ENCODE measurements at places on chromosomes 11 and 22. TPM values are rescaled to one million over a fixed set of nuclear protein-coding genes. Genes with fewer than 3 reads are reported as not detected.

GRCh38 chr11:33539751-33540150 is 160.9 kb downstream of the C11orf91 start:
- peaks cover 7% of the 10 kb centered on the region for H3K4me1 ChIP-seq
- no peak overlapping the region for H3K27ac ChIP-seq
- DNase-seq = no peak

MUC5AC gene
- total RNA-seq = not detected

GRCh38 chr22:37661160-37661924 is 2.8 kb downstream of the PDXP start:
- peak overlapping the region; percentile 28 for H3K4me3 ChIP-seq
- peaks cover 24% of the 10 kb centered on the region for H3K36me3 ChIP-seq
- H3K27ac ChIP-seq = peak overlapping the region; percentile 73
- H3K4me1 ChIP-seq = peaks cover 43% of the 10 kb centered on the region

DNA sequence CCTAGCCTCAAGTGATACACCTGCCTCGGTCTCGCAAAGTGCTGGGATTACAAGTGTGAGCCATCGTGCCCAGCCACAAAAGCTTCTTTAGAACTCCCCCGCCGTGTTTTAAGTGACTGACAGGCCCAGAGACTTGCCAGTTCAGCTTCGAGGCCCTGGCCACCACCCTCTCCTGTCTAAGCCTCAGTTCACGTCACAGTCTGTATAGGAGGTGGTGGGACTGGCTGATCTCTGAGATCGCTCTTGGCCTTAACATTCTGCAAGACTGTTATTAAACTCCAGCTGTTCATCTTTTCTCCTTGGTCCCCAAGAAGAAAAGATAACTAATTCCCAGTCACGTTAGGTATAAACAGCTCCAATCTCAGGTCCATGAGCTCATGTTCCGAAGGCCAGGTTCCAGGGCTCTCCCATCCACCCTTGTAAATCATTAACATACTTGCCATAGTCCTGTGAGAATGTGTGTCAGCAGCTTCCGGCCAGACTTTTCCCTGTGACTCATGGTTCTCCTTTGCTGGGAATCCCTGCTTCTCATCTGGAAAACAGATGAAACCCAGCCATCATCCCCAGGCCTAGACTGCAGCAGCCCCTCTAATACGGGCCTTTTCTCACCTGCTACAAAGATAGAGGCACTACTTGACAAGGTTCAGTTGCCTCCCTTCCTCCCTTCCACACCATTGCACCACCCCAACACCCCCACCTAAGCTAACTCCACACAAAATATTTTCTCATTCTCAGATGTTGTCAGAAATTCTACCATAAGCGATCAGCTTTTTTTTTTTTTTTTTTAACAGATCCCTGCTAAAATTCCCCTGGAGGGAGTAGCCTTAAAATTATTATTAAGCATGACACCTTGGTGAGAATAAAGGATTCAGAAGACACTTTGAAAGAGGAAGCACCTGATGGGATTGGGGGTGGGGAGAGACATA is 5.6 kb upstream of the KIAA0930 start:
- DNase-seq = no peak
- H3K4me1 ChIP-seq = peaks cover 61% of the 10 kb centered on the region
- peak overlapping the region; percentile 83 for H3K27ac ChIP-seq
- no peaks in the 10 kb centered on the region for H3K27me3 ChIP-seq
- H3K36me3 ChIP-seq = no peaks in the 10 kb centered on the region
- H3K4me3 ChIP-seq = peak overlapping the region; percentile 0

SEPTIN5 gene
- total RNA-seq = not detected

GRCh38 chr11:104968355-104968855 is at the start of gene CASP4:
Gene CASP4 (minus strand): TSS chr11:104968574. CDS start chr11:104968525, 49 bp downstream.
- peaks cover 27% of the 10 kb centered on the region for H3K4me1 ChIP-seq
- peak within 1 kb of the TSS; percentile 94 for H3K27ac ChIP-seq
- peak within 1 kb of the TSS; percentile 92 for H3K4me3 ChIP-seq
- H3K36me3 ChIP-seq = peaks cover 45% of the 10 kb centered on the region

C22orf31 gene
- total RNA-seq = not detected

SCARF2 gene
- total RNA-seq = 1.2 TPM

DNA sequence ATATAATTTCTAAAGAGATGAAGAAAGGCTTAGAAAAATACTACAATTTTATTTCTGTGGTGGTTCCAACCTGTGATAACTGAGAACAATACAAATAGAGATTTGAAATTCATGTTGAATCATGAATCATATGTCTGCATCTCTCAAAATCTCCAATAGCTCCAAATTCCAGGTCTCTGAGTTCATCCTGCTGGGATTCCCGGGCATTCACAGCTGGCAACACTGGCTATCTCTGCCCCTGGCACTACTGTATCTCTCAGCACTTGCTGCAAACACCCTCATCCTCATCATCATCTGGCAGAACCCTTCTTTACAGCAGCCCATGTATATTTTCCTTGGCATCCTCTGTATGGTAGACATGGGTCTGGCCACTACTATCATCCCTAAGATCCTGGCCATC is at the start of gene OR56B1:
Gene OR56B1 (plus strand): TSS at position 53 of the 400 bp plus-strand sequence. CDS start 69 bp downstream, at position 122.
- no peak within 1 kb of the TSS for H3K4me3 ChIP-seq
- no peaks in the 10 kb centered on the region for H3K4me1 ChIP-seq
- H3K27ac ChIP-seq = no peak within 1 kb of the TSS
- H3K36me3 ChIP-seq = no peaks in the 10 kb centered on the region
- no peaks in the 10 kb centered on the region for H3K27me3 ChIP-seq
- no peak for DNase-seq

- no peaks in the 10 kb centered on the region for H3K36me3 ChIP-seq
- H3K27ac ChIP-seq = no peak overlapping the region
- H3K4me3 ChIP-seq = no peak overlapping the region
- H3K4me1 ChIP-seq = no peaks in the 10 kb centered on the region
Observed at GRCh38 chr11:127390465-127390864, 389.9 kb upstream of the KIRREL3 start.

SHISA8 gene
- total RNA-seq = not detected

GRCh38 chr11:10233581-10233980 is 60.4 kb downstream of the SBF2 start:
- peaks cover 2% of the 10 kb centered on the region for H3K36me3 ChIP-seq
- H3K27me3 ChIP-seq = no peaks in the 10 kb centered on the region
- no peaks in the 10 kb centered on the region for H3K4me1 ChIP-seq
- DNase-seq = no peak

- peaks cover 5% of the 10 kb centered on the region for H3K36me3 ChIP-seq
- H3K4me3 ChIP-seq = peak overlapping the region; percentile 67
- peak overlapping the region; percentile 89 for H3K27ac ChIP-seq
Observed at GRCh38 chr22:44026630-44027511, 2.8 kb downstream of the PARVB start.

GRCh38 chr11:118282606-118283005 is 18.5 kb upstream of the MPZL2 start:
- H3K4me1 ChIP-seq = peaks cover 45% of the 10 kb centered on the region
- DNase-seq = no peak
- H3K27me3 ChIP-seq = no peaks in the 10 kb centered on the region
- H3K4me3 ChIP-seq = no peak overlapping the region

DNA sequence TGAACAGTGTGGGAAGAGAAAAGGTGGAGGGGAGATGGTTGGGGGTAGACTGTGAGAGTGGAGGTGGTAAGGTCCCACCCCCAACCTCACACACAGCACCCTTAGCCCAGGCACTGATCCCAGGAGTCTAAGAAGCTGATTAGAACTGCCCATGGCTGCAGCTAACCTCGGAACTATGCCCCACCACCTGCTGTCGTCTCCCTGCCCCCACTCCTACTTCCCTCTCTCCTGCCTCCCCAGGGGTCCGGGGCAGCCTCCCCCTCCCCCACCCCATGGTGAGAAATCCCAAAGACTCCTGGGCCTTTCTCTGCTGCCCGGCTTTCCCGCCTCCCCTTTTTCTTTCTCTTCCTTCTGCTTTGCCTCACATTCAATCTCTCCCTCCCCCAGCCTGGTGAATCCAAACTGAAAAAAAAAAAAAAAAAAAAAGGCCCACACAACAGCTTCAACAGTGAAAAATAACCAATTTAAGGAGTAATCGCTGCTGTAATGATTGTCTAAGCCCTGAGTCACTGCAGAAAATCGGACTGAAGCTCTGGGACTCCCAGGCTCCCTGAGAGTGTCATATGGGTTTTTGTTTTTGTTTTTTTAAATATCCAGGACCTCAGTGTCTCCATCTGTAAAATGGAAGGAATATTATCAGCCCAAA is 9.6 kb upstream of the TP53I11 start:
- H3K4me1 ChIP-seq = peaks cover 3% of the 10 kb centered on the region
- H3K36me3 ChIP-seq = no peaks in the 10 kb centered on the region
- H3K4me3 ChIP-seq = no peak overlapping the region
- H3K27ac ChIP-seq = no peak overlapping the region
- no peaks in the 10 kb centered on the region for H3K27me3 ChIP-seq

ARHGAP20 gene
- total RNA-seq = 0.08 TPM

MRGPRE gene
- total RNA-seq = not detected

- H3K36me3 ChIP-seq = no peaks in the 10 kb centered on the region
- DNase-seq = no peak
Observed at GRCh38 chr11:99275521-99275920, 254.8 kb downstream of the CNTN5 start.

GRCh38 chr22:39651053-39651996 is 80.8 kb downstream of the CACNA1I start:
- no peaks in the 10 kb centered on the region for H3K4me1 ChIP-seq
- peaks cover 9% of the 10 kb centered on the region for H3K27me3 ChIP-seq
- no peak for DNase-seq
- no peak overlapping the region for H3K27ac ChIP-seq

GRCh38 chr22:24510637-24511625 is 15.8 kb downstream of the UPB1 start:
- H3K36me3 ChIP-seq = no peaks in the 10 kb centered on the region
- H3K4me3 ChIP-seq = no peak overlapping the region
- peaks cover 20% of the 10 kb centered on the region for H3K4me1 ChIP-seq
- peaks cover 5% of the 10 kb centered on the region for H3K27me3 ChIP-seq

MUC2 gene
- not detected for total RNA-seq

GRCh38 chr22:42336527-42337227 is 66.2 kb upstream of the TCF20 start:
- H3K4me1 ChIP-seq = no peaks in the 10 kb centered on the region
- no peaks in the 10 kb centered on the region for H3K27me3 ChIP-seq
- DNase-seq = no peak
- no peak overlapping the region for H3K4me3 ChIP-seq
- H3K36me3 ChIP-seq = no peaks in the 10 kb centered on the region

SPI1 gene
- total RNA-seq = not detected

DNA sequence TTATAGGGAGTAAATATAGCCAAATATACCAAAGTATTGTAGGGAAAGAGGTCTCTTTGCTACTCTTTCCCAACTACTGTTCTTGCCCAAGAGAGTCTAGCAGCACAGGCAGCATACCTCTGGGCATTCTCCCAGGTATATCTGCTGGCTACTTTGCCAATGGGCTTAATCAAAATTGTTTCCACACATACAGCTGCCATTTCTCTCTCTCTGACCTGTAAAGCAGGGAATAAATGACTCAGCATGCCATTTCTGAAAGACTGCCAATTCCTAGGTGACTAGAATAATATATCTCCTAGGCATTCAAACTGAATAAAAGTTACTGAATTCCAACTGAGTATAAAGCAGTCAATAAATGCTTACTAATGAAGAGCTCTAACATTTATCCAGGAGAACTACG is 44.6 kb downstream of the RDX start:
- H3K4me3 ChIP-seq = no peak overlapping the region
- H3K36me3 ChIP-seq = peaks cover 27% of the 10 kb centered on the region
- no peak overlapping the region for H3K27ac ChIP-seq
- no peak for DNase-seq
- H3K27me3 ChIP-seq = no peaks in the 10 kb centered on the region
- no peaks in the 10 kb centered on the region for H3K4me1 ChIP-seq

FEN1 gene
- total RNA-seq = 146 TPM

- peaks cover 9% of the 10 kb centered on the region for H3K27me3 ChIP-seq
- no peak for DNase-seq
- peaks cover 13% of the 10 kb centered on the region for H3K4me1 ChIP-seq
- H3K27ac ChIP-seq = no peak overlapping the region
- no peak overlapping the region for H3K4me3 ChIP-seq
- no peaks in the 10 kb centered on the region for H3K36me3 ChIP-seq
Observed at GRCh38 chr11:45651156-45651555, 14.3 kb downstream of the CHST1 start.

GRCh38 chr11:5550440-5551095 is 2.2 kb upstream of the OR52H1 start:
- H3K4me1 ChIP-seq = no peaks in the 10 kb centered on the region
- no peaks in the 10 kb centered on the region for H3K36me3 ChIP-seq
- peaks cover 2% of the 10 kb centered on the region for H3K27me3 ChIP-seq
- no peak overlapping the region for H3K27ac ChIP-seq
- DNase-seq = no peak

GRCh38 chr22:47056776-47057470 is 294.5 kb downstream of the TBC1D22A start:
- H3K4me1 ChIP-seq = peaks cover 20% of the 10 kb centered on the region
- H3K36me3 ChIP-seq = peaks cover 5% of the 10 kb centered on the region
- no peak for DNase-seq
- H3K27ac ChIP-seq = no peak overlapping the region

DNA sequence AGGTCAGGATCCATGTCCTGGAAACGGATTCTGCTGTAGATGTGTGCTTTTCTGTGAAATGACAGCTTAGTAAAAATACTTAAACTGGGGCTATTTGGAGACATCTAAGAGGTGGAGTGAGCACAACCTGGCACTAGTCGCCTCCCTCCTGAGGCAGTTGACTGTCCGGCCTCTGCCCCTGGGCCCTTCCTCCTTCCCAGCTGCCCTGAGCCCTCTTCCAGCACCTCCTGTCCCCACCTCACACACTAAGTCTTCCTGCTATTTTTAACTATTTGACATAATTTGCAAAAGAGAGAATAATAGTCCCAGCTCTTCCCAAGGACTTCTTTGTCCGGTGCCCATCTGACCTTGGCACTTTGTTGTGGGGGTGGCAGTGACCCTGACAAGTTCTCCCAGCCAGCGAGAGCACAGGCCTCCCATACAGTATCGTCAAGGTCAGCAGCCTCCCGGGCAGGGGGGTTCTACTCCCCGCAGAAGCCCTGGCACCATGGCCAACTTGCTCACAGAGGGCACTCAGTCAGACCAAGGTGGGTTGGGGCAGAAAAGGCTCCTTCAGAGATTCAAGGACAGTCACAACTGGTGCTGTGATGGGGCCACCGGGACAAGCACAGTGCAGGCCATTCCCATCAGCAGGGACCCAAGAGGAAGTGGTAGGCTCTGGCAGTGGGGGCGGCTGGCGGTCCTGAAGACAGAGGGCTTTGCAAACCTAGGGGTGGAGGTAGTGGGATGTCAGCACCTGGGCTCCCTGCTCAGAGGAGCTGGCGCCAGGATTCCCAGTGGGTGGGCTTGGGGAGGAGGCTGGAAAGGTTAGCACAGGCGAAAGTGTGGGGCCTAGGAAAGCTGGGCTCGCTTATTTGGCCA is 5.5 kb upstream of the NEAT1 start:
- peak; percentile 52 for DNase-seq
- peaks cover 55% of the 10 kb centered on the region for H3K4me1 ChIP-seq
- H3K4me3 ChIP-seq = peak overlapping the region; percentile 87
- H3K27me3 ChIP-seq = no peaks in the 10 kb centered on the region
- H3K27ac ChIP-seq = peak overlapping the region; percentile 100

GRCh38 chr11:95231127-95231880 is at the start of gene SESN3:
Gene SESN3 (minus strand): TSS chr11:95231202. CDS start chr11:95230860, 342 bp downstream.
- no peak within 1 kb of the TSS for H3K4me3 ChIP-seq
- peaks cover 11% of the 10 kb centered on the region for H3K36me3 ChIP-seq
- H3K27me3 ChIP-seq = peaks cover 2% of the 10 kb centered on the region
- H3K27ac ChIP-seq = peak within 1 kb of the TSS; percentile 86

TYR gene
- not detected for total RNA-seq

Data from activated CD8-positive, alpha-beta T cell treated with anti-CD3 and anti-CD28 coated beads, Interleukin-2, amount 10 ng/mL, durations not matched to agents 7 days and 5 days (primary cell).